Hematopoietic multipotent progenitor cell treated with erythropoietin and hydrocortisone succinate and interleukin-3 and kit ligand, for 4 days (in vitro differentiated cells): ENCODE measurements at places on chromosomes 7 and 10.

DNA sequence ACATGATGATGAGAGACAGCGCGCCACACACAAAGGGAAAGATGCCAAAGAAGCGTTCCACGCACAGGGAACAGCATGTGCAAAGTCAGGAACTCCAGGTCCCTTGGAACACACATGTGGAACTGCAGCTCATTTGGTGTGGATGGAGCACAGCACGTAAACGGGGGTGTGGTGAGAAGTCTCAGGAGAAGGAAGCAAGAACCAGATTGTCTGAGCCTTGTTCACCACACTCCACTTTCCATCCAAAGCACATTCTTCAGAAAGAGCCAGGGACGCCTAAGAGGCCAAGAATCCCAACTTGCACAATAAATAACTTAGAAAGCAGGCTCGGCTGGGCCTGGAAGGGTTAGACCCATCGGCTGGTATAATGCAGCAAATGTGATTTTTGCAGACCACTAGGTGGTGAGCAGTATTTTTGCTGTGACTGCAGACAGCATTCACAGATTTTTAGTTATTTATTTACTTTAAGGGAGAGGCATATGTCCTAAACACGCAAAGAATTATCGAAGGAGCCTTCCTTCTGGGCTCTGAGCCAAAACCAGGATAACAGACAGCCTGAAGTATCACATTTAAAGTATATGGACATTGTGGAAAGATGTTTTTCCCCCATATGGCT lies 27.9 kb upstream of the ASCC1 start:
- DNase-seq: peak; percentile 40

GRCh38 chr10:100737355-100738054 lies 7.9 kb upstream of the PAX2 start:
- DNase-seq: no peak

GRCh38 chr10:14584661-14585060 lies 190.0 kb downstream of the FAM107B start:
- DNase-seq: no peak

GRCh38 chr7:79221211-79221610 lies 232.3 kb downstream of the MAGI2 start:
- no peak for DNase-seq

GRCh38 chr10:38127812-38128211 lies 33.7 kb downstream of the ZNF37A start:
- no peak for DNase-seq

DNA sequence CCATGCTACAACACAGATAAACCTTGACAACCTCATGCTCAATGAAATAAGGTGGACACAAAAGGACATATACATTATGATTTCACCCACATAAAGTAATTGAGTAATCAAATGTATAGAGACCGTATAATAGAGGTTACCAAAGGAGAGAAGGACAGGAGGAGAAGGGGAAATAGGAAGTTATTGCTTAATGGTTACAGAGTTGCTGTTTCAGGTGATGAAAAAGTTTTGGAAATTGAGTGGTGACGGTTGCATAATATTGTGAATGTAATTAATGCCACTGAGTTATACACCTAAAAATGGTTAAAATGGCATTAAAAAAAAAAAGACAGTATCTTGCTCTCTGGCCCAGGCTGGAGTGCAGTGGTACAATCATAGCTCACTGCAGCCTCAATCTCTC lies 1.5 kb upstream of the OGDH start:
- no peak for DNase-seq

DNA sequence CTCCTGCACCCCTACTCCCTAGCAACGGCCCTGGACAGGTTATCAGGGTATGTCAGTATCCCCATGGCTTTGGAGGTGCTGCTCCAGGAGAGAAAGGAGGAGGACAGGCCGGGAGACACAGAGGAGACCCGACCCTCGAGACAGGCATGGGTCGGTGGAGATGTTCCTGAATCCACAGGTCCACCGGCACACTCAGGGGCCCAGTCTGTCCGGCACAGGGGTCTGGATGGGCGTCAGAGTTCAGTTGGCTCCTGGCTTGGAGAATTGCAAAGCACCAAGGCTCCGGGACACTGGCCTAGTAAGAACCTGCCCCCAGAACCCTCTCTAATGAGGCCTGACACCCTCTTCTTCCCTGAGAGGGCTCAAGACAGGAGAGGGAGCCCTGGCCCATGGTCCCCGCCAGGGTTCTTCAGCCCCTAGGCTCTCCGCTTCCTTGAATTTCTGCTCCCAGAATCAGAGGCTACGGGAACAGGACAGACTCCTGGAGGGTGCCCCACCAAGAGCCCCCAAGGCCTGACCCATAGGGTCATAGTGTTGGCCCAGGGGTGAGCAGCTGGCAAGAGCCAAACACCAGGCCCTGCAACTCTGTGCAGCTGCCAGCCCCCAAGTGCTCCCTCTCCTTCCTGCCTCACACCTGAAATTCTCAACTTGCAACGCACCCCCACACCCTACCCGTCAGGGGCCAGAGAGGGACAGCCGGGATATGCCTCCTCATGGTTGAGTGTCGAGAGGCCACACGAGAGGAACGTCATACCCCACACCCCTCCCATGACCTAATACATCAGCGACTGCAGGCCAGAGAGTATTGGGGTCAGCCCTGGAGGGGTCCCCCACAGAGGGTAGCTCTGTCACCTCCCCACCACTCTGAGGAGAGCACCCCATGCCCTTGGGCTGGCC lies 5.5 kb upstream of the IRF5 start:
- no peak for DNase-seq

DNA sequence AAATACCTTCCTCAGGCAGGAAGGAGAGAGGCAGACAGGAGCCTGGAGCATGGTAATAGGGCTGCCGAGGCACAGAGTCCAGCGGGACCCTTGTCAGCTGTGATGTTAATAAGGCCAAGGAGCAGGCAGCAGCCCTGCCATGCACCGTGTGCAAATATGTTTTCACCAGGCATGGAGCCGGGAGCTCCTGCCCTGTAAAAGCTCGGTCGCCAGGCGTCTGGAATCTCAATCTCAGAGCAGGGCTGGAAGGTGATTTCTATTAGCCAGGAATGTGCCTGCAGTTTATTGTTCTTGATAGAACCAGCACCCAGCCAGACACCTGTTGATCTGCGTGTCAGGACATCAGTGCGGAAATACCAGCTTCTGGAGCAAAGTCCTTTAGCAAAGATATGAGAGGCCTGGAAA lies 469.8 kb downstream of the GLRX3 start:
- no peak for DNase-seq

DNA sequence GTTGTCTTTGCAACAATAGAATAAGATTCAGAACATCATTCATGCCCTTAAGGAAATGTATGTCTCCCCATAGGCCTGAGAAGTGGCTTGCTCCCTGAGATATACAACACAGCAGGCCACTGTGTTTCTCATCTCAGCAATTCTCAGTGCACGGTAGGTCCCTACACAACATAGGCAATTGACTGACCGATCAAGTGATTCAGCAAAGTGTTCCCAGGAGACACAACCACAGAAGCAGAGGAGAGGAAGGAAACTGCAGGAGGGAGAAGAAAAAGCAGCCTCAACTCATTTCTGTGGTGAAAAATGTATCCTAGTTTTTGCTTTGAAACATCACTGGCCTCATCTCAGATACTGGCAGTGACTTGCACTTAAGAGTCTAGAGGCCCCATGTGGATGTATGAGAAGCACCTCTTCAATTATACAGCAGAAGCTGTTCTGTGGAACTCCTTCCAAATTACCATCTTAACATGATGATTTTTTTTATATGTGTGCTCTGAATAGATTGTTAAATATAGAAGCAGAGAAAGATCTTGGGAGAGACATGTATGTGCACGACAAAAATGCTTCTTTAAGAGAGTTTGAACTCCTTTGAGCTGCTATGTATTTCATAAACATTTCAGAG lies 306.8 kb downstream of the XPNPEP1 start:
- no peak for DNase-seq
